ENCODE measurements at places on chromosomes 7 and 10.

DNA sequence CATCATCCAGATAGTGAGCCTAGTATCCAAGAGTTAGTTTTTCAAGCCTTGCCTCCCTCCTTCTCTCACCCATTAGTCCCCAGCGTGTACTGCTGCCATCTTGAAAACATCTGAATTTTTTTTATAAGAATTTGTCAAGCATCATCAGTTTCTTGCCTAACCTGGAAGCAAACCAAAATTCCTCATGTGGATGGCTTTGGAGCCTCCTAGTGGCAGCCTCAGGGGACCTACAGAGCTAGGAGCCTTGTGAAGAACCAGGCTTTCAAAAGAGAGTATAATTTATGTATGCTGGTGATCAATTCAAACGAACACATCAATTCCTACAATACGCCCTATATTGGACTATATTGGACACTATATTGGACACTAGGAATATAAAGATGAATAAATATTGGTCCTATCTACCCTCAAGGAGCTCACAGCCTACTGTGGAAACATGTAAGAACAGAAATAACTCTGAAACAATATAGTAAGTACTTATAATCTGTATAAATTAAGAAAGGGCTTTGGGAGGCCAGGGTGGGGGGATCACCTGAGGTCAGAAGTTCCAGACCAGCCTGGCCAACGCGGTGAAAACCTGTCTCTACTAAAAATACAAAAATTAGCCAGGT, 63.4 kb downstream of the HPSE2 start:
- no peak for DNase-seq

GRCh38 chr10:50333872-50334271, 82.6 kb upstream of the ASAH2 start:
- DNase-seq: no peak

DNA sequence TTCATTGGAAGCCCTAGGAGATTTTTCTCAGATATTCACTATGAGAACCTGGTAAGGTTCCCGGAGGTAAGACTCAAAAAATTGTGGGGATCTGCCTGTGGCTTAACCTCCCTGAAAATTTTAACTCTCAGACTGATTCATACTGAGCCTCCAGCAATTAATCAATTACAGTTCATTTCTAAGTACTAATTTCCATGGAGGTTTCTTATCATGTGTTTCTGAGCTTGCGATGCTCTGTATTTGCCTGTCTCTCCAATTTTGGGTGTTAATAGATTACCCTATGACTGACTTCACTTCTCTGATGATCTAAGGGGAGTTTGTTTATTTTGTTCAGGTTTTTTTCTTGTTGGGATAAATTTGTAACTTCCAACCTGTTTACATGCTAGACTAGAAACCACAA, 215.4 kb upstream of the TMEM196 start:
- DNase-seq: no peak

DNA sequence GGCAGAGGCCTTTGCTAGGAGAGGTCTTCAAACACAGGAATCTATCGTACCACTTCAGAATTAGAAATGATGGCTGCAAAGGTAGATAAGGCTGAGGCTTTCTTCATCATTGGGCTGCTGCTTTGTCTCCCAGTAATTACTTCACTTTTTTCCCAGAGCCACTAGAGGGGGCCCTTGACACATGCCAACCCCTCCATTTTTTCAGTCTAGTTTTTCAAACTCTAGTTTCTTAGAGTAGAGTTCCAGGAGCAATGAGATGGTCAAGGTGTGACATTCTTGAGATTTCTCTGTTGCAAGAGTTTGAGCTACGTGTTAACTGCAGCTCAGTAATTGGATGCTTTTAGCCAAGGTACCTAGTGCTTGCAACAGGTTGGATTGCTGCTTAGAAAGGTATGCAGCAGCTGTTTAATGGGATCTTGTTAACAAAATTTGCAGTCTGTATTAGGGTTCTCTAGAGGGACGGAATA, 33.8 kb upstream of the RBM20 start:
- DNase-seq: peak; percentile 43

- DNase-seq: no peak
Measured at GRCh38 chr7:79820387-79820786, 314.2 kb upstream of the GNAI1 start.

- no peak for DNase-seq
Measured at GRCh38 chr10:63675171-63675570, 154.0 kb downstream of the REEP3 start.

- no peak for DNase-seq
Measured at GRCh38 chr10:124724279-124725027, 19.7 kb downstream of the FAM53B start.

GRCh38 chr10:49837685-49838084, 75.6 kb upstream of the OGDHL start:
- DNase-seq: no peak

- no peak for DNase-seq
Measured at GRCh38 chr10:45440511-45441062, 66.6 kb downstream of the ALOX5 start.

DNA sequence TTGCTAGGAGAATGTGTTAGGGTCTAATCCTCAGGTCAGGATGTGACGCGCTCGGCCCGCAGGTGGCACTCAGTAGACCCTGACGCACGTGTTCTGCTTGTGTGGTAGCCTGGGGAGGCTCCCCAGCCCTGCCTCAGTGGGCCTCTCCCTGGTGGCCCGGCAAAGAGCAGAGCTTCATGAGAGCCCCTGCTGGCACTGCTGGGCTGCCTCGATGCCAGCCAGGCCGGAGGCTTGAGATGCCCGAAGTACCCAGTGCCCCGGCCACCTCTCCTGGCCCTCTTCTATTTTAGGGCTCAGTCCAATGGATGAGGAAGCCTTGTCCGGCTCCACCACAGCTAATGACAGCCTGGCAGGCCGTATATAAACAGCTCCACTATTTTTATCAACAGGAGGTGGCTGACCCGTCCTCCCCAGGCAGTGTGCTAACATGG, 42.0 kb downstream of the PRF1 start:
- no peak for DNase-seq

- DNase-seq: no peak
Measured at GRCh38 chr7:112505495-112505894, 24.7 kb downstream of the LSMEM1 start.

- DNase-seq: no peak
Measured at GRCh38 chr7:108261560-108262255, 131.5 kb upstream of the LAMB4 start.

GRCh38 chr7:20238754-20239324, 21.7 kb upstream of the MACC1 start:
- no peak for DNase-seq

- no peak for DNase-seq
Measured at GRCh38 chr10:29473406-29474100, 161.2 kb downstream of the SVIL start.

- no peak for DNase-seq
Measured at GRCh38 chr7:118583641-118584040, 359.1 kb downstream of the ANKRD7 start.

DNA sequence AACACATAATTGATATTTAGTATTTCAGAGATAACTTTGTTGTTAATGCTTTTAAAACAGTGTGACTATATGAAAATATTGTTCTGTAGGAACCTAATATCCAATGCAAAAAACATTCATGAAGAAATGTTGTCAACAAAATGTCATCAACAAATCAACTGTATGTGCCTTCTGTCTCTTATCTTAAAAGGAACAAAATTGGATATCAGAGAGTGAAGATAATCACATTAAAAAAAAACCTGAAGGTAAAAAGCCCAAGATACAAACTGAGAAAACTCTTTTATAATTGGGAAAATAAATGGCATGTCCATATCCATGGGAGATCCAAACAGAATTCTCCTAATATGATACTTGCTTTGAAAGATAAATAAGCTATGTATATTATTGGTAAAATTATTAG, 33.9 kb downstream of the ICA1 start:
- DNase-seq: no peak

- no peak for DNase-seq
Measured at GRCh38 chr10:11147722-11148121, 130.1 kb downstream of the CELF2 start.
